Natural killer cell (primary cell): ENCODE measurements at places on chromosomes 6 and 20. TPM values are rescaled to one million over a fixed set of nuclear protein-coding genes. Genes with fewer than 3 reads are reported as not detected.

The GSTA4 gene
- 1.8 TPM for total RNA-seq

DNA sequence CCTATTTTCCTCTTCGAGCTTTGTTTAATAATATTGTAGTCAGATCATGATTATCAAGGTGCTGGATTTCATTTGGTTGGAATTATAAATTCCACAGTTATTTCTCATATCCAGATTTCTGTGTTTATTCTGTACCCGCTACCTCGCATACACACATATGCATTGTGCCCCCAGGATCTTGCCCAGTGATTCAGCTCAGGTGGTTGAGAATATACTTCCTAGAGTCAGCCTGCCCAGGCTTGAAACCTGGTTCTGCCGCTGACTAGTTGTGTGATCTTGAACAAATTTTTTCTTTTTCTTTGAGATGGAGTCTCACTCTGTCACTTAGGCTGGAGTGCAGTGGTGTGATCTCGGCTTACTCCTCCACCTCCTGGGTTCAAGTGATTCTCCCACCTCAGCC, 14.7 kb downstream of the GINM1 start:
- peaks cover 41% of the 10 kb centered on the region for H3K36me3 ChIP-seq
- no peak overlapping the region for H3K4me3 ChIP-seq
- no peak for DNase-seq
- no peaks in the 10 kb centered on the region for H3K27me3 ChIP-seq

DNA sequence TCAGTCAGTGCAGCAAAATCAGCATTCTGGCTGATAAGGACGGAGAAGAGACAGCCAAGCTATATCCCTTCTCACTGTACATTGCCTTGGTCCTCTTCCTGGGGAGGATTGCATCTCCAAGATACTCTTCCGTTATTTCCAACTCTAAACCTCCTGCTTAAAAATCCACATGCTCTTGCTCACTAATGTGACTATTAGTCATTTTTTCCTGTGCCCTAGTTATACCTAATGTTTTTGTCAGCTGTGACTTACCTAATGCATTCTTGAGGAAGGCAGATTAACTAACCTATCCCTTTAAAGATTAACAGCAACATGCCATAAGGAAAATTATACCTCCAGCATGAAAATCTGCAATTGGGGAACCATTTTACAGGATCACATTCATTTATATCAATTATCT, 317.6 kb downstream of the BTBD9 start:
- H3K27ac ChIP-seq: no peak overlapping the region
- no peak for DNase-seq
- no peaks in the 10 kb centered on the region for H3K27me3 ChIP-seq
- no peak overlapping the region for H3K4me3 ChIP-seq
- no peaks in the 10 kb centered on the region for H3K4me1 ChIP-seq

The PSMB8 gene
- 160 TPM for total RNA-seq

- no peaks in the 10 kb centered on the region for H3K27me3 ChIP-seq
- no peaks in the 10 kb centered on the region for H3K36me3 ChIP-seq
- H3K4me3 ChIP-seq: peak overlapping the region; percentile 45
- H3K27ac ChIP-seq: peak overlapping the region; percentile 93
- DNase-seq: peak; percentile 40
These were observed 28.9 kb upstream of the CCR6 start for GRCh38 chr6:167093922-167094432.
